Stimulated activated CD8-positive, alpha-beta memory T cell treated with anti-CD3 and anti-CD28 coated beads, Interleukin-12 subunit alpha, Interleukin-12 subunit beta, amount 100 ng/mL, for 4 hours (primary cell): ENCODE measurements at places on chromosomes 11 and 22.

DNA sequence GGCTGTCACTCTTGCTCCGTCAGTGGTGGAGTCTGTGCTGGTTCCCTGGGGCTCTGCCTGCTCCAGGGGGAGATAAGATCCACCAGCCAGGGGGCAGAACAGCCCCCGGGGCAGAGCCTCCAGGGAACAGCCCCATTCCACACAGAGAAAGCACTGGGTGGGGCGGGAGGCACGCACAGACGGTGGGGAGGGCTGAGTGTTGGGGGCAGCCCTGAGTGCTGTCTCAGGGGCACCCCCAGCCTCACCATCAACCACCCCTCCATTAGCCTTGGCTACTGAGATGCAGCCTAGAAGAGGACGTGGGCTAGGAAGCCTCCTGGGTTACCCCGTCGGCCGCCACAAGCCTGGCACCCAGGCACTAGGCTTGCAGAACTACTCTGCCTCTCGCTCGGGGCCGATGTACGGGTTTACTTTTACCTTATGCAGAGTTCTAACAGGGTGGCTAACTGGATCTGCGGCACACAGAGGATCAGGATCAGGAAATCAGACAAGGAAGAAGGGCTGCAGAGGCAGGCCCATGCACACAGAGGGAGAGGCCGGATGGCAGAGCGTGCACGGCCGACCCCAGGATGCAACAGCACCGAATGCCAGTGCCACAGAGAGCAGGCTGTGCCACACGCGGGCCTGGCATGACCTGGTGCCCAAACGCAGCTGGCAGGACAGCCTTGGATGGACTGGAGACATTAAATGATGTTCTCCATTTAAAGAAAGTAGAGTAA, 140.5 kb downstream of the CTTN start:
- no peak for DNase-seq

DNA sequence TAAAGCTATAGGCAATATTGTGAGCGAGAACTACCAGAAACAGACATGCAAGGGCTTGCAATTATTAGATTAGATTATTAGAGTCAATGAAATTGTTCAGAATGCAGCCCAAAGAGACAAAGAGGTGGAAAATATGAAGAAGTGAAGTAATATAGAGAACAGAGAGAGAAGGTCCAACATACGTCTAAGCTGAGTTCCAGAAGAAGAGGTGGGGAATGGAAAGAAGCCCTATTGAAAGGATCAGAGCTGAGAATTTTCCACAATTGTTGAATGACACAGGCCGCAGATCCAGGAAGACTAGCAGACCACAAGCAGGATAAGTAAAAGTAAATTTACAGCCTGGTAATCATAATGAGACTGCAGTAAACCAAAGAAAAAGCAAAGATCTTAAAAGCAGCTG, 93.2 kb downstream of the EXT2 start:
- no peak for DNase-seq

DNA sequence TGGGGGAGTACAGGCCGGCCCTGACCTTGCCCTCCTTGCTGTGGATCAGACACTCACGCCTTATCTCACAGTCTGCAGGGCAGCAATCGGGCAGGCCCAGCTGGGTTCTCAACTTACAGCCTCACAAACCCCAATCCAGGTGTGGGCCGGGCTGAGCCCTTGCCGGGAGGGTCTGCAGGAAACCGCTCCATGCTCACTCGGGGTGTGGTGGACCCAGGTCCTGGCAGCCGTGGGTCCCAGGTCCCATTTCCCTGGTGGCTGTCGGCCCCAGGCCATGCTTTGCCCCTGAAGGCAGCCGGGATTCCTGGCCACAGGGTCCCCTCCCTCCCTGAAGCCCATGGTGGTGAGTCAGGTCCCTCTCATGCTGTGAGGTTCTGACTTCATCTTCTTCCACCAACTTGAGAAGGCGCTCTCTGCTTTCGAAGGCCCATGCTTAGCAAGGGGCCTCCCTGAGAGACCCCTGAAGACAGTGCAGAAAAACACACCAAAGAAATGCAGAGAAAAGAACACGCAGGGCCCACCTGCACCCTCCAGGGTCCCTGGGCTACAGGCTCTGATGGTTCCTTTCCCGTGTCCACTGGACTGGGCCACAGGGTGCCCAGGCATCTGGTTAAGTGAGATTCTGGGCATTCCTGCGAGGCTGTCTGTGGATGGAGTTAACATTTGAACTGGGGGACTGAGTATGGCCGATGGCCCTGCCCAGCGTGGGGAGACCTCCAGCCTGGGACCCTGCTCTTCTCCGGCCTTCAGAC, 588.2 kb downstream of the BRD1 start:
- DNase-seq = no peak

- DNase-seq = no peak
Observed at GRCh38 chr11:16226245-16226644, 130.1 kb downstream of the SOX6 start.

DNA sequence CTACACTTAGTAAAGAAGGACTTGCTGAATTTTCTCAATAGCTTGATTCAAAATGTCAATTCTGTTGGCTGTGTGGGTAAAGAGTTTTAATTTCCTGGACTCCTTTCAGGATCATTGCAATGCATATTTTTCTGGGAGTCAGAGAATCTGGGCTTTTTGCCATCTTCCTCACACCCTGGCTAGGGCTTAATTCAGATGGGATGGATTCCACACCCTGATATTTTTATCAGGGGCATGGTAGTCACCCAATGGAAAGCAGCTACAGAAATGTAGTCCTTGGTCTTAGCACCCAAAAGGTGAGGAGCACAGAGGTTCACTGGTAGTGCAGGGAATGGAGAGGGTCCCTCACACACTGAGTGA, 79.3 kb downstream of the SGSM3 start:
- no peak for DNase-seq

- no peak for DNase-seq
Observed at GRCh38 chr11:36775130-36775529, 177.1 kb upstream of the RAG2 start.

DNA sequence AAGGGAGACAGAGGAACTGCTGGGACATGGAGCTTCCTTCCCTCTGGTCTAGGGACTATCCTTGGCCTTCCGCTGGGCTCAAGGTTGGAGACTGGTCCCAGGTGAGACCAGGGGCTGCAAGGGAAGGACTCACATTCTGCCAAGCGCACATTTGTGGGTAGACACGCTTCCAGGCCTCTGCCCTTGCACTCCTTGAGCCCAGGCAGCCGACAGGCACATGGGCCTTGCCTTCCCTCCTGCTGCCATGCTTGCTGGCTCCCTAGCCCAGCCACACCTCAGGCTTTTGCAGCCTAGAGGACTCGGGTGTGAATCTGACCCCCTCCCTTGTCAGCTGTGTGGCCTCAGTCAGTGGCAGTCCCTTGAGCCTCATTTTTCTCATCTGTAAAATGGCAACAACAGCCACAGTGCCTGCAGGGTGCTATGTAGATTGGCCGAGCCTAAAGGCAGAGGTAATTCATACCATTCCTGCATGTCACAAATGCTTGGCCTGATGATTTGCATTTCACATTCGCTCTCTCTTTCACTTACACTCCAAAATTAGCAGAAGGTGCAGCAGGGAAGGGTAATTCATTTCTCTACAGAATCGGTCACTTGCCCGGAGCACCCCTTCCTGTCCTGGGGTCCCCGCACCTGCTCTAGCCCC, 57.6 kb upstream of the NECTIN1 start:
- DNase-seq = no peak

GRCh38 chr22:30211124-30211820, 35.3 kb downstream of the LIF start:
- DNase-seq = no peak

DNA sequence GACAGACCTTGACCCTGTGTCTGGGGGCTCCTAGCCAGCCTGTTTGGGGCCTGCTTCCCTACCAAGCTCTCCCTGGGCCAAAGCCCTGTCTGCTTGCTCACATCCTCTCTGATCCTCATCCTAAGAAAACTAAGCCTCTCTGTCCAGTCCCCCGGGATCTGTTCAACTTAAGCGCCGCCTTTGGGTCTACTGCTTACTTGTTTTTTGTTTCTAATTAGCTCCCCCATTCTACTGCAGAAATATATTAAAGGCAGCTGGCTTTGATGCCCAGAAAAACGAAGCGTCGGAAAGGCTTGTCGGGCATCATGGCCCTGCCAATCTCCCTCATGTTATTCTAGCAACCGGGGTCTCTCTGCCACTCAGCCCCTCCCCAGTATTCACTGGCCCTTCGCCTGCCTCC, 3.4 kb downstream of the DSCAML1 start:
- DNase-seq = no peak

DNA sequence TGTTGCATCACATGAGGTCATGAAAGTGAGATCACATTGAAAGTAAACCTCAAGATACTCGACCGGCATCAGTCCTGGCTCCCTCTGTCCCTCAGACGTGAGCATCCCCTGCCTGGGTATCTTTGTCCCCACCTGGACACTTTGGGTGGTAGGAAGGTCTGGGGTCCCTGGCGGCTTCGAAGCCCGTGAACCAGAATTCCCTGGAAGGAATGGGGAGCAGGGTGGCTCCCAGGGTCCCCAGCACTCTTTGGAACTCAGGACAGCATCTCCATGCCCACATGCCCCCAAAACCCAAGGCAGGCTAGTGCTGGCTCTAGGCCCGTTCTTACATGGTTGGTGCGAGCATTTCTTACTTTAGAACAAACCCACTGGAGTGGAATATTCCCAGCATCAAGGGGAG, 7.5 kb downstream of the DERL3 start:
- no peak for DNase-seq
